Activated T-helper 1 cell treated with anti-CD3 and anti-CD28 coated beads, Interleukin-2, amount 50 U/mL, for 16 hours (primary cell): ENCODE measurements at places on chromosomes 7 and 10.

DNA sequence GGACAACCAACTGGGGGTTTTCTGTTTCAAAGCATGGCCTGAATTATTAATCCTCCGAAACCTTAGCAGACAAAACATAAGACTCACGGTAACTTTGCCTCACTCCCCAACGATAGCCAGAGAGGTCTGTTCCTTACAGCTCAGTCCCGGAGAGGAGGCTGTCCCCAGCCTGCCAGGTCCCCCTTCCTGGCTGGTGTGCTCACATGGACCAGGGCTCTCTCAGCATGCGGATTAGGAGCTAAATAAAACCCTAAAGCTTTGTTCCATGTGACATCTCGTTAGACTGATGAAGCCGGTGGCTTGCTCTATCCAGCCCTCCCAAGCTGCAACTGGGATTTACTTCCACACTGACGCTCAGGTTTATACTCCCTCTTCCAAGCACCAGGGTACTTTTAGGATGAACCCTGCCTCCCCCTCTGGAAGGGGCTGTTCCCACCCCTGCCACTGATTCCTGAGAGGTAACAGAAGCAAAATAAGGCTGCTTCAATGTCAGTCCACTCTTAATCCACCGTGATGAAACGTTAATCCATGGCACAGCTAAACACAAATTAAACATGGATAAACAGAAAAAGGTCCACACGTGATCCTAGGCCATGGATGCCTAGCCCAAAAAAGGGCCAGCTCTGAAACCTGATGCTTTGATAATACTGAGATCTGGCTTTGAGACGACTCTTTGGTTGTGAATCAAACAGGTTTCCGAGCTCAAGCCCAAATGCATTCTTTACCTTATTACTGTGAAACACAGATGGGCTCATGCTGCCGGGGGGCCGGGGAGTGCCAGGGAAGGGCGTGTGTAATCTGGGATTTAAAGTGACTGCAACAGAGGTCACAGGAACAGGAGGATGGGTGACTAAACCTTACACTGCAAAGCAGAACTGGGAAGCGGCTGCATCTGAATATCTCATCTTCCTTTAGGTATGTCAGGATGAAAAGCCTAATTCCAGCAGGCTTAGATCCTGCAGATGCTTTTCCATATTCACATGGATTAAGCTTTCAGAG is 86.2 kb downstream of the ZRANB1 start:
- DNase-seq = no peak

GRCh38 chr7:121102619-121103018 is 114.1 kb downstream of the CPED1 start:
- no peak for DNase-seq

GRCh38 chr10:127524908-127525665 is 24.0 kb upstream of the NPS start:
- DNase-seq = no peak

- no peak for DNase-seq
Observed at GRCh38 chr7:129376778-129377700, 57.2 kb upstream of the STRIP2 start.

DNA sequence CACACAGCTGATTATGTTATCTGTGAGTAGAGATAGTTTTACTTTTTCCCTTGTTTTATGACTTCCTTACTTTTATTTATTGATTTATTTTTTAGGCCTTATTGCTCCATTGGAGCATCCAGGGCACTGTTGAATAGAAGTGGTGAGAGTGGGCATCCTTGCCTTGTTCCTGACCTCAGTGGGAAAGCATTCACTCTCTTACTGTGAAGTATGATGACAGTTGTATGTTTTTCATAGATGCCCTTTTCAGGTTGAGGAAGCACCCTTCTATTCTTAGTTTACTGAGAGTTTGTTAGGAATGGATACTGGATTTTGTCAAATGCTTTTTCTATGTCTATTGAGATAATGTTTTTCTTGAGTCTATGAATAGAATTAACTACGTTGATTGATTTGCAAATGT is 88.6 kb downstream of the XRCC2 start:
- DNase-seq = no peak

GRCh38 chr10:118956802-118957442 is 72.6 kb upstream of the NANOS1 start:
- DNase-seq = no peak

- DNase-seq = no peak
Observed at GRCh38 chr10:128626397-128627000, 500.3 kb upstream of the MKI67 start.

- no peak for DNase-seq
Observed at GRCh38 chr7:71553306-71553705, 421.4 kb downstream of the GALNT17 start.

DNA sequence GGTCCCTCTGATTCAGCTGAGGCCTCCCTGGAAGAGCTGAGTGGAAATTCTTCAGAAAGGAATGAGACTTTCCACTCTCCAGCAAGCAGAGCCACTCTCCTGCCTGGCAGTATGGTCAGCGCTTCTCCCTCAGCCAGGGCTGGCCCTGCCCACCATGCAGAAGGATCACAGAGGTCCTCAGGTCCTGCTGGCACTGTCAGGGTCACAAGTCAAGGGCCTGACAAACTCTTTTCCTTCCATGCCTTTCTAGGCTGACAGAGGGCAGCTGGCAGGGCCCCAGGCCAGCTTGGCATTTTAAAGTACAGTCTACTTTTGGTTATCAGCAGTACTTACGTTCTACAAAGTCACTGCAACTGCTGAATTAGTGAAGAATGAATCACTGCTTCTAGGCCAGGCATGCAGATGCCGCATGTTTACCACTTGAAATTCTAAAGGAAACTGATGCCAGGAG is 119.3 kb upstream of the FRMD4A start:
- DNase-seq = no peak

- no peak for DNase-seq
Observed at GRCh38 chr7:88396295-88396947, 89.7 kb upstream of the STEAP4 start.

DNA sequence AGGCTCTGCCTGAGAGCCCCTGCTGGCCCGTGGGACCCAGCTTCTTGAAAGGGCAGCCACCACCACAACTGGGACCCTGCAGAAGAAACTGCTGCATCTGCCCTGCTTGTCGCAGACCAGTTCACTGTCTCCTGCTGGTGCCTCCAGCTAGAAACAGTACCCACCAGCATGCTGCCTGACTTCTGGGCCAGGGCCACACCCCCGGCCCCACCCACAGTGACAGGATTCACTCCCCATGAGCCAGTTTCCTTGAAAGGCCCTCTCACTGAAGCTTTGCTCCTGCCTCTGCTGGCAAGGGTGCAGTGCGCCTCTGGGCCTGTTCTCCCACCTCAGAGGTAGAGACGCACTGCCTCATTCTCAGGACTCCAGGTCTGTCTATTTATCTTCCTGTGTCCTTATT is 32.4 kb downstream of the ANXA11 start:
- no peak for DNase-seq

- DNase-seq = no peak
Observed at GRCh38 chr7:18511351-18512140, 16.0 kb downstream of the HDAC9 start.

DNA sequence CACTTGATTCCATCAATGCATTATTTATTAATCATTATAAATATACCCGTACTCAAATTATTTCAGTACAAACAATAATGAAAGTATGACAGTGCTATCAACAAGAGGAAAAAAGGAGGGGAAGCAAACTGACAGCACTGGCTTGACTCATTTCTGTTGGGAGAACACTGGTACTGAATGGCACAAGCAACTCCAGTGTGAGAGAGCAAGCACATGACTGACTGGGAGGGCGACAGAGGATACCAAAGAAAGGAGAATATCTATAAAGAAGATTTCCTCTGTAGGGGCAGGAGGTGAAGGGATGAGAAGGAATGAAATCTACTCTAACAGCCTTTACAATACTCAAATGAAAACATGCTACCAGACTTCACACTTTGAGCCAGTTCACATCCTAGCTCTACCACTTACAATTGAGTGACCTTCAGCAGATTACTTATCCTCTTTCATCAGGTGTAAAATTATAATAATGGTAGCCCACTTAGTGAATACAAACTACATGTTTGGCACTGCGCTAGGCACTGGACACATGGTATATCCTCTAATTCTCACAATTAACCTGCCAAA is 1.5 kb downstream of the USP54 start:
- DNase-seq = no peak

- DNase-seq = no peak
Observed at GRCh38 chr10:97383159-97383558, 18.0 kb downstream of the RRP12 start.

- no peak for DNase-seq
Observed at GRCh38 chr7:144720149-144720548, 115.7 kb downstream of the TPK1 start.

DNA sequence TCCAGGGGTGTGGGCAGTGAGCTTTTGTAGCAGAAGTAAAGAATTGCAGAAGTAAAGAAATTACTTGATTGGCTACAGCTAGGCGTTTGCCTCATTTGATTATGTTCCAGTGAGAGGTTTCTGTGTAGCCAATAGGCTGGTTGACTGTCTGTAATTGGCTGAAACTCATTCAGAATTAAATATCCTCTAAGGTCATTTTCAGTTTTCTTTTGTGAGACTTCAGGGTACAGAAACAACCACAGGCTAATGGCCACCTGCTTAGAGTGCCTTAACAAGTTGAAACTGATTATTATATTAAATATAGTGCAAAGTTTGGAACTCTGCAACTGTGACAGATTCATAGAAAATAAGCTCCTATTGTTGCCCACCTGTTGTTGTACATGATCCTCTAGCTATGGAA is 10.6 kb downstream of the SEC61A2 start:
- no peak for DNase-seq
